A549 (cell line): ENCODE measurements at places on chromosomes 2 and 18. TPM values are rescaled to one million over a fixed set of nuclear protein-coding genes. Genes with fewer than 3 reads are reported as not detected.

Gene VIL1
- polyA plus RNA-seq, result 1.2 to 1.9 TPM (median 1.9 TPM) in 3 replicates

Gene SH2D6
- polyA plus RNA-seq, result 1.4 to 1.5 TPM (median 1.4 TPM) in 3 replicates

Gene MEP1B
- polyA plus RNA-seq, result 0.04 TPM in 1 of 3 replicates, not detected in the others

Gene ACVR1C
- polyA plus RNA-seq, result 0.01 TPM in 1 of 3 replicates, not detected in the others

Gene ACOXL
- polyA plus RNA-seq, result 0.05 TPM in 1 of 3 replicates, not detected in the others

Gene CRIM1
- polyA plus RNA-seq, result 127 to 135 TPM (median 130 TPM) in 3 replicates

Gene COL3A1
- polyA plus RNA-seq, result 0.35 to 0.99 TPM (median 0.70 TPM) in 3 replicates

Gene MRO
- polyA plus RNA-seq, result 0.31 to 0.46 TPM (median 0.45 TPM) in 3 replicates

Gene NEU2
- polyA plus RNA-seq, result not detected in 3 replicates

Gene HOXD11
- polyA plus RNA-seq, result 3.7 to 4.9 TPM (median 4.8 TPM) in 3 replicates

Gene CCDC148
- polyA plus RNA-seq, result 0.41 to 0.61 TPM (median 0.50 TPM) in 3 replicates

Gene ST6GAL2
- polyA plus RNA-seq, result 18.8 to 26.2 TPM (median 23.9 TPM) in 3 replicates

Gene SMAD4
- polyA plus RNA-seq, result 44.7 to 52.3 TPM (median 52.1 TPM) in 3 replicates

Gene SLC9A4
- not detected in 3 replicates for polyA plus RNA-seq

Gene NT5DC4
- polyA plus RNA-seq, result not detected in 3 replicates

Gene OTOS
- polyA plus RNA-seq, result not detected in 3 replicates

Gene HIBCH
- polyA plus RNA-seq, result 21.8 to 21.9 TPM (median 21.8 TPM) in 3 replicates

Gene RAB6C
- polyA plus RNA-seq, result 0.05 to 0.07 TPM (median 0.06 TPM) in 3 replicates

Gene ZNF385B
- polyA plus RNA-seq, result not detected in 3 replicates

Gene RESP18
- polyA plus RNA-seq, result not detected in 3 replicates

Gene SERPINE2
- 88.2 to 107 TPM (median 97.9 TPM) in 3 replicates for polyA plus RNA-seq

Gene HTR2B
- polyA plus RNA-seq, result 0.21 to 0.30 TPM (median 0.22 TPM) in 3 replicates
